ENCODE measurements at places on chromosomes 12 and 14. TPM values are rescaled to one million over a fixed set of nuclear protein-coding genes. Genes with fewer than 3 reads are reported as not detected.

SYNDIG1L gene
- total RNA-seq, result not detected

DNA sequence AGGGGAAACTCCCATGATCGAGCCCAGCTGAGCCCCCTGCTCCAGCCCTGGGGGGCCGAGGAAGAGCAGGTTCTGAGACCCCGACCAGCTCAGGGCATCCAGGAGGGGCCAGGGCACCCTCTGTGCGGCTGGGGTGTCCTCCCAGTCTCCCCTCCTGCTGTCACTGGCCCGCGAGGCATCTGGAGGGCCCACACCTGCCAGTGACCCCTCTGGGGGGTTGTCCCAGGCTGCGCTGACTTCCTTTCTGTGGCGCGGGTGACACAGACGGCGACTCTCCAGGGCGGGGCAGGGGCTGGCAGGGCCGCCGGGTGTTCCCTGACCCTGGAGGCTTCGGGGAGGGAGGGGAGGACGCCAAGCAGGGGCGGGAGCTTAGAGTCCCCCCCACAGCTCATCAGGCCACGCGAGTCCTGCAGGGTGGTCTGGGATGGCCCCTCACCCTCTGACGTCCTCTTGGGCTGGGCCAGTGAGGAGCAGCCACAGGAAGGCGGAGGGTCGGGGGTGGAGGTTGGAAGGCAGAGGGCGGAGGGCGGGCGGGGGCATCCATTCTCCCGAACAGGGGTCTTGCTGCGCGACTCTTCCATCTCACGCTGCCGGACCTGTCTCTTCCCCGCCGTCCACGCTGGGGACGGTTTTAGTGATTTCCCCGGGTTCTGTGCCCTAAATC lies 38.6 kb upstream of the FBRSL1 start:
- no peaks in the 10 kb centered on the region for H3K36me3 ChIP-seq
- H3K27me3 ChIP-seq, result no peaks in the 10 kb centered on the region
- H3K4me3 ChIP-seq, result no peak overlapping the region

- H3K4me3 ChIP-seq, result no peak overlapping the region
- H3K27ac ChIP-seq, result no peak overlapping the region
- peaks cover 18% of the 10 kb centered on the region for H3K4me1 ChIP-seq
- peaks cover 1% of the 10 kb centered on the region for H3K27me3 ChIP-seq
These were observed 6.8 kb upstream of the TWF1 start for GRCh38 chr12:43812926-43813325.

DNA sequence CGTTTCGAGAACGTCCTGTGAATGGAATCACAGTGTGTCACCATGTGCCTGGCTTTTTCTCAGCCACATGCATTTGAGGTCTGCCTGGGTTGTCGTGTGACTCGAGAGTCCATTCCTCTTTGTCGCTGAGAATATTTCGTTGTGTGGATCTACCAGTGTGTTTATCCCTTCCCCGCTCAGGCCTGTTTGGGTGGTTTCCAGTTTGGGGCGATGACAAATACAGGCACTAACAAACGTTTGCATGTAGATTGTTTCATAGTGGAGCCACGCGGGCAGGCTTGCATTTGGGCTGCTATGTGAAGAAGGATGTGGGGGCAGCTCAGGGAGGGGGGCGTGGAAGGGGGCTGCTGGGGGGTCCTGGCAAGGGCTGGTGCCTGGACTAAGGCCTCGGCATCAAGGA lies 14.1 kb downstream of the RIN3 start:
- peak; percentile 61 for DNase-seq
- peaks cover 74% of the 10 kb centered on the region for H3K4me1 ChIP-seq

DNA sequence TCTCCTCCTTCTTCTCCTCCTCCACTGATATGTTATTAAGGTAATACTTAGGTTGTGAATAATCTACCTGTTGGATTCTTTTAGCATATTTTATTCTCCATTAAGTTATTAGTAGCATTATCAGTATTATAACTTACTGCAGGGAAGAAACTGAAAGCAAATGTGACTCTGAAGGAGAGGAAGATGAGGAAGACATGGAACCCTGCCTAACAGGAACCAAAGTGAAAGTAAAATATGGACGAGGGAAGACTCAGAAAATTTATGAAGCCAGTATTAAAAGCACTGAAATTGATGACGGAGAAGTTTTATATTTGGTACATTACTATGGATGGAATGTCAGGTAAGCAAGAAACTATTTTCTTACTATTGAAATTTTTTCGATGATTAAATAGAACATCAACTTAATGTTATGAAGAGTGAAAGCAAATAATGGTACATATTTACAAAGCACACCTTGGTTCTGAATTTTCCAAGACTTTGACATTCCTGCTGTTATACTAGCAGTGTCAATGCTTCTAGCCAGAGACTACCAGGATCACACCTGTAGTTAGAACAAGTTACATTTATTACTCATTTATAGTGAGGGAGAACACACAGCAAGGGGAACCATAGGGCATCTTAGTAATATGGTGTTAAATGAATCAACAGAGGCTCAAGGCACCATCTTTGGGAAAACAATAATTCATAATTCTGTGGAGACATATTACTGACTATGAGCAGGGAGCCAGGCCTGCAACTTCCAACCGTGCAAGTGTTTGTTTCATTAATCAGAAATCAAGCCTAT lies 42.0 kb upstream of the TOMM20L start:
- peak overlapping the region; percentile 59 for H3K27ac ChIP-seq
- peak overlapping the region; percentile 61 for H3K4me3 ChIP-seq
- H3K4me1 ChIP-seq, result peaks cover 16% of the 10 kb centered on the region
- no peak for DNase-seq
- peaks cover 29% of the 10 kb centered on the region for H3K36me3 ChIP-seq

- peaks cover 8% of the 10 kb centered on the region for H3K4me1 ChIP-seq
- peaks cover 3% of the 10 kb centered on the region for H3K27me3 ChIP-seq
- no peak for DNase-seq
- H3K27ac ChIP-seq, result no peak overlapping the region
These were observed 767 bp upstream of the CRY1 start for GRCh38 chr12:107094183-107094448.

DNA sequence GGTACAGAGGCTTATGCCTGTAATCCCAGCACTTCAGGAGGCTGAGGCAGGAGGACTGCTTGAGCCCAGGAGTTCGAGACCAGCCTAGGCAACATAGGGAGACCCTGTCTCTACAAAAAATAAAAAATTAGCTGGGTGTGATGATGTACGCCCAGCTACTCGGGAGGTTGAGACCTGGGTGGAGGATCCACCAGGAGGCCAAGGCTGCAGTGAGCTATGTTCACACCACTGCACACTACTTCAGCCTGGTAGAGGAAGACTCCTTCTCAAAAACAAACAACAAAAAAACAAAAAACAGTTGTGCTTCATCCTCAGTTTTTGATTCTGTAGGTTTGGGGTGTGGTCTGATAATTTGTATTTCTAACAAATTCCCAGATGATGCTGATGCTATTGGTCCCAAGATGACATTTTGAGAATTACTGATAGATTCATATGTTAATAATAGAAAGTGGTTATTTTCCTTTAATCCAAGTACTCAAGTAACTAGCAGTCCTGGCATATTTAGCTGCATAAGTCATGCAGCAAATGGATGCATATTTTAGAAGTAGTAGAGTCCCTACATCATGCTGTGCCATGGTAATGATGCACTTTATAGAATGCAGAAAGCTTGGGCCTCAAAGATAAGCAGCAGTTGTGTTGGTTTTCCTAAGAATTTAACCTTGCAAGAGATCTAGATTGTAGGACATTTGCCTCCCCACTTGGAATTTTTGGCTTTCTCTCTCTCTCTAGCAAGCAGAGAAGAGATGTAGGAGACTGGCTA lies 76.1 kb upstream of the PAWR start:
- H3K4me3 ChIP-seq, result no peak overlapping the region
- H3K27me3 ChIP-seq, result peaks cover 11% of the 10 kb centered on the region
- H3K27ac ChIP-seq, result no peak overlapping the region

DNA sequence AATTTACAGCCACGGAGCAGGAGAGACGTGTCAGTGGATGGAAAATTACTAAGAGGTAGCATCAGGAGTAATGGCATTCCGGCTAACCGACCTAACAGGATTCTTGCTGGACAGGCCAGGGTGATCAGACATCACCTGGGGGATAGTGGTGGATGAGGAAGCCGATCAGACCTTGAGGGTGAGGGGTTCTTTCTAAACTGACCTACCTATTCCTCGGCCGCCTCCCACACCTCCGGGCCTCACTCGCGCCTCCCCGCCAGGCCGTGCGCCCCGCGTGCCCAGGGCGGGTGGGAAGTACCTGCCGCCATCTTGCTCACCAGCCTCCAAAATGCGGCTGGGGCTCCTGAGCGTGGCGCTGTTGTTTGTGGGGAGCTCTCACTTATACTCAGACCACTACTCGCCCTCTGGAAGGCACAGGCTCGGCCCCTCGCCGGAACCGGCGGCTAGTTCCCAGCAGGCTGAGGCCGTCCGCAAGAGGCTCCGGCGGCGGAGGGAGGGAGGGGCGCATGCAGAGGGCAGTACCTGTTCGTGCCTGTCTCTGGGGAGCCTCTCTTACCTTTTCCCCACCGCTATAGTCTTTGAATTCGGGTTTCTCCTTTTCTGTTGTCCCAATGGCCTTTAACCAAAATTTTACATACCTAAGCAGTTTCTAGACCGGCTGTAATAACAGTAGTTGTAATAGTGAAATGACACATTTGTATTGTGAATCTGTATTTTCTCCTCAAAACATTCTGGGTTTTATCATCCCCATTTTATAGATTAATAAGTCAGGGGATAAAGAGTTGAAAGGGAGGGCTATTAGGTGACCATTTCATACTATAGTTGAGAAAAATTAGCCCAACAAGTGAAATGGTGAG lies at the start of gene TMPRSS12:
Gene TMPRSS12, plus strand, starts transcription at position 290 of the 857 bp plus-strand sequence. Its CDS starts 39 bp downstream, at position 329.
- no peak within 1 kb of the TSS for H3K4me3 ChIP-seq
- no peaks in the 10 kb centered on the region for H3K36me3 ChIP-seq
- no peaks in the 10 kb centered on the region for H3K4me1 ChIP-seq
- H3K27me3 ChIP-seq, result peaks cover 9% of the 10 kb centered on the region

DNA sequence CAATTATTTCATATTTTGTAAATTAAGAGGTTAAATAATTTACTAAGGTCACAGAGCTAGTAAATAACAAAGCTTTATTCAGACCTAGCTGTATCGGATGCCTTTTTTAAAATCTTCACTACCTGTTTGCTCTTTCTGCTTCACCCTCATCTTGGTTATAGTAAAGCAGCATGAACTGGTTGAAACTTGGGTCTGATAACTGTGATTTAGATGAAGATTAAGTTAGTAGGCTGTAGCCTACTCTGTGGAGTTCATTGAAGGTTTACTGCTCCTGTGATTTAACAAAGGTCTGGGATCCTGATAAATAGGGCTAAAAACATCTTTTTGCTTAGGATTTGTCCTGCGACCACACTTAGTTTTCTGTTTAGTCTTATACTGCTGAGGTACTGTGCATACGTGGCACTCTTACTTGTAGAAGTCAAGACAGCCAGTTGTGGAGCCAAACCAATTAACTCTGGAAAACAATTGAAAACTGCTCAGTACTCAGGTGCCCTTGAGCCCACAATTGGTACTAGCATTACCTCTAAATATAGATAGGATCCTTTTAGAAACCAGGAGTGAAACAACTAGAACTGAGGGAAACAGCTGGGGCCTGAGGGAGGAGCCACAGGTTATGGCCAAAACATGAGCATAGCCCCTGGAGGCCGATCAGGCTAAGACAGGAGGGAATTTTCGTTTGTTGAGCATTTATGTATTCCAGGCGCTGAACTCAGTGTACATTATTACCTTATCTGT lies 2.3 kb downstream of the SPATS2 start:
- H3K36me3 ChIP-seq, result no peaks in the 10 kb centered on the region
- H3K4me3 ChIP-seq, result no peak overlapping the region
- no peak overlapping the region for H3K27ac ChIP-seq
- peaks cover 29% of the 10 kb centered on the region for H3K4me1 ChIP-seq
- no peaks in the 10 kb centered on the region for H3K27me3 ChIP-seq

DNA sequence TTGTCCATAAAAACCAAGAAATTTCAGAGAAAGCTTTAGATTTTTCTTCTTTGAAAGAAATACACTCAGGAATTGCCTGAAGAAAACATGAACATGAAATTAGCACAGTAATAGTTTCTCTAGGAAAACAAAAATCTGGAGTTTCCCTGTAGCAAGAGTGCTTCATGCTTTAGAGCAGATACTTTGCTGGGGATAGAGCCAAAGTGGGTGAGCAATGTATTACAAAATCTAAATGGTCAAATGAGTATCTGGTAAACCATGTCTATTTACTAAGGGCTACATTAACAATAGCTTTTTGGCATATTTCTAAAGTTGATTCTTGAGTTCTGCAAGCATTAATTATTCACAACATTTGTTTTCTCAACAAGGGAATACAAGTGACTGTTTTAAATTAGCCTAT lies 26.2 kb downstream of the AVPR1A start:
- DNase-seq, result no peak
- no peak overlapping the region for H3K4me3 ChIP-seq
- no peaks in the 10 kb centered on the region for H3K27me3 ChIP-seq
- no peaks in the 10 kb centered on the region for H3K4me1 ChIP-seq

GRCh38 chr14:22534547-22534946 lies 54.5 kb downstream of the DAD1 start:
- H3K27ac ChIP-seq, result peak overlapping the region; percentile 94
- H3K4me3 ChIP-seq, result peak overlapping the region; percentile 79
- peak; percentile 31 for DNase-seq
- H3K27me3 ChIP-seq, result no peaks in the 10 kb centered on the region
- H3K36me3 ChIP-seq, result peaks cover 95% of the 10 kb centered on the region
- peaks cover 84% of the 10 kb centered on the region for H3K4me1 ChIP-seq

GRCh38 chr14:73889376-73889775 lies 2.7 kb downstream of the ZNF410 start:
- no peaks in the 10 kb centered on the region for H3K27me3 ChIP-seq
- no peak for DNase-seq
- H3K4me1 ChIP-seq, result peaks cover 47% of the 10 kb centered on the region
- H3K27ac ChIP-seq, result peak overlapping the region; percentile 68

DNA sequence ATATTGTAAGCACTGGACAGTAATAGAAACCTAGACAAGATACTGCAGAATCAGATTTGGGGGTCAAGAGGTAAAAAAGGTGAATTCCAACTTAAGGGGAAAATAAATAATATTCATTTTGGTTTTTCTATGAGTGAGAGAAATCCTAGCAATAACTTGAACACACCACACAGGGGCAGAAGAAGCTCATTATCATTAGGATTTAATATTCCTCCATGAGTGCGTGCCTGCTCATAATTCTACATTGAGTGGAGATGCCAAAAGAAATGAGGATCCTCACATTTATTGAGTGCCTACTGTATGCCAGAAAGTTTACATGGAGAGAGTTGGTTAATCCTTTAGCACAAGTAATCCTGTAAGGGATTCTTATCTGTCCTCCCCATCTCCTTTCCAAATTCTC lies 40.5 kb upstream of the C14orf132 start:
- no peak overlapping the region for H3K27ac ChIP-seq
- no peaks in the 10 kb centered on the region for H3K4me1 ChIP-seq
- H3K4me3 ChIP-seq, result no peak overlapping the region
- H3K27me3 ChIP-seq, result peaks cover 27% of the 10 kb centered on the region

Measured in activated CD8-positive, alpha-beta T cell treated with anti-CD3 and anti-CD28 coated beads for 36 hours (primary cell).